ENCODE measurements at places on chromosomes 1 and 21.

GRCh38 chr1:156444407-156445001 lies 56.1 kb downstream of the MEF2D start:
- DNase-seq, result peak; percentile 30

GRCh38 chr1:30799233-30799511 lies 41.6 kb upstream of the LAPTM5 start:
- DNase-seq, result no peak

GRCh38 chr1:92662048-92662447 lies 122.9 kb downstream of the EVI5 start:
- DNase-seq, result no peak

GRCh38 chr1:203189951-203190352 lies 3.4 kb upstream of the CHI3L1 start:
- no peak for DNase-seq

GRCh38 chr1:87169263-87169910 lies 159.3 kb upstream of the LMO4 start:
- no peak for DNase-seq

DNA sequence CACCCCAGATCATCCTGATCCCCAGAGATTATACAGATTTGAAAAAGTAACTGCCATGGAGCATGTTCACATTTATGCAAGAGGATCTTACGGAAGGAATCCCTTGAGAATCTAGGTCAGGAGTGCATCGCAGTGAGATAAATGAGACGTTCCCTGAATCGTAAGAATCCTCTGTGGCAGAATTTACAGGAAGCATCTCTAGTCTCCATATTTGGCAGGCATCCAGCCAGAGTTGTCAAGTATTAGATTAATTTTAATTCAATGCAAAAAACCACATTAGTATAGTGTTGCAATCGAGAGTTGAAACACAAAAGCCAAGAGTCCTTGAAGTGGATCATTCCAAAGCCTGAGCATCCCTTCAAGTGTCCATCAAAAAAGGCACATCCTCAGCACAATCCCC lies 100.8 kb downstream of the RRAGC start:
- no peak for DNase-seq

- DNase-seq, result no peak
Observed at GRCh38 chr1:15410884-15411245, 1.2 kb downstream of the EFHD2 start.

DNA sequence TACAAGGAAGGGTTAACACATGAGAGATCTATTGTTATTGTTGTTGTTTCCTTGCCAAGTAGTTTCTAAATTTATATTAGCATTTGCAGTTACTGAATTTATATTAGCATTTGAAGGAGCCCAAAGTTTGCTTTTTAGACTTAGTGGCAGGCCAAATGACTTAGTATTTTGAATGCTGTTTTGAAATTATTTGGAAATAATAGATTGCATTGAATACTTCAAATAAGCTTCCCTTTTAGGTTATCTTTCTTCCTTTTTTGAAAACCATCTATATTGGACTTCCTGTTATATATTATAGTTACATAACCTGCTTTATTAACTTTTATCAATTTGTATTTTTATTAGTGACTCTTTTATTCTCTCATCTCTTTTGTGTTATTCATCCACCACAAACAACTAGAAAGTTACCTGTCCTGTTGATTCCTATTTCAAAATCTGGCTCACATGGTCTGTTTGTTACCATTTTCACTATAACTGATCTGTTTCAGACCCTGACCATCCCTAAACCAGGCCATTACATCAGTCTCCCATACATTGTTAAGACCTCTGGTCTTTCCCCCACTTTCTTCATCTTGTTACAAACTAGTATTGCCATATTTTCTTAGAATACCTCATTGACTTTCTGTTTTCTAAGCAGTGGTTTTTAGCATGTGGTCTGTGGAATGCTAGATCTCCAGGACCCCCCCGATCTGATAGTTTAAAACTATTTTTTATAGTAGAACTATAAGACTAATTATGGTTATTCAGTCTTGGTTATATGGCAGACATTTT lies 185.2 kb downstream of the RASAL2 start:
- DNase-seq, result no peak

DNA sequence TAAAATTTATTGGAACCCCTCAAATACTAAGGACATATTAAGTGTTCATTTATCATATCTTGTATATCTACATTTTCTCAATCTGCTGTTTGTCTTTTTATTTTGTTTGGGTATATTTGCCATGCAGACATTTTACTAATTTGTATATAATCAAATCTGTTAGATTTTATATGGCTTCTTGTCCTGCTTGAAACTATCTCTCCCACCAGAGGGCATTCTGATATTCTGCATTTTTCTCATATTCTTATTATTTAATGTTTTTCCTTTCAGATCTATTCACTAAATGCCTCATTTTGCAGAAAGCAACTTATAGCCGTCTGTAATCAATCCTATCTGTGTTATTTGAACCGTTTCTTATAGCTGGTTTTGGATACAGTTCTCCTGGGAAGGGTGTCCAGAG lies 745.5 kb downstream of the LRRIQ3 start:
- no peak for DNase-seq

- DNase-seq, result no peak
Observed at GRCh38 chr1:153430561-153430960, 14.2 kb downstream of the S100A7A start.

DNA sequence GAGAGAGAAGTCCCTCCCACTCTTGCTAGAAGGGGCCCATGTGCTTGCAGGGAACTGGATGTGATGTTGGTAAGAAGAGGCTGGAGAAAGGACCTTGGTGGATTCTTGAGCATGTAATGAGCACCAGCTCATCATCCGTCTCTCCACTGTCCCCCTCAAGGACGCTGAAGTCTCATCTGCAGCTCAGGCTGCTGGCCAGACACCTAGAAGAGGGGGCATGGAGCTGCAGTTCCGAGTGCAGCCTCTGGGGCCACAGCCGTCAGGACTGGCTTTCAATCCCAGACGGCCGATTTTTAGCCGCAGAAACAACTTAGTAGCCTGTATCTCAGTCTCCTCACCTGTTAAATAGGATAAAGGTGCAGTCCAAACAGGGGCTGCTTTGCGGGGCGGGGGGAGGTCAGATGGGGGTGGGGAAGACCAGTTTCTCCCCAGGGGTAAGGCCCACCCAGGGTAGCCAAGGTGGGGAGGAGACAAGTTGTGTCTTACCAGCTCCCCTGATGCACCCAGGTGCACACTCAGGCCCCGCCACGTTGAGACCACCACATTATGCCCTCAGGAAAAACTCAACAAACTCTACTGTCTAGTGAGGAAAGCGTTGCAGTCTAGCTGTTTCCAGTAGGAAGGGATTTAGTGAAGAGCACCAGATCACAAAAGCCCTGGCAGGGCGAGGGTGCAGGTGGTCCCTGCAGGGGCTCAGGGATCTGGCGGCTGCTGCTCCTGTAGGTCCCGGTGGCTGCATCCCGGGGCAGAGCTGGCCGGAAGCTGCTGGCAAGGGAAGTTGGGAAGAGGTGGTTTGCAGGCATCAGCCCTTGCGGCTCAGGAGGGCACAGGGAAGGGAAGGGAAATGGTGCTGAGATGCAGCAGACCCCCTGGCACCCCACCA lies 29.5 kb downstream of the LDLRAP1 start:
- no peak for DNase-seq

GRCh38 chr21:25649146-25649545 lies 10.1 kb downstream of the JAM2 start:
- no peak for DNase-seq

DNA sequence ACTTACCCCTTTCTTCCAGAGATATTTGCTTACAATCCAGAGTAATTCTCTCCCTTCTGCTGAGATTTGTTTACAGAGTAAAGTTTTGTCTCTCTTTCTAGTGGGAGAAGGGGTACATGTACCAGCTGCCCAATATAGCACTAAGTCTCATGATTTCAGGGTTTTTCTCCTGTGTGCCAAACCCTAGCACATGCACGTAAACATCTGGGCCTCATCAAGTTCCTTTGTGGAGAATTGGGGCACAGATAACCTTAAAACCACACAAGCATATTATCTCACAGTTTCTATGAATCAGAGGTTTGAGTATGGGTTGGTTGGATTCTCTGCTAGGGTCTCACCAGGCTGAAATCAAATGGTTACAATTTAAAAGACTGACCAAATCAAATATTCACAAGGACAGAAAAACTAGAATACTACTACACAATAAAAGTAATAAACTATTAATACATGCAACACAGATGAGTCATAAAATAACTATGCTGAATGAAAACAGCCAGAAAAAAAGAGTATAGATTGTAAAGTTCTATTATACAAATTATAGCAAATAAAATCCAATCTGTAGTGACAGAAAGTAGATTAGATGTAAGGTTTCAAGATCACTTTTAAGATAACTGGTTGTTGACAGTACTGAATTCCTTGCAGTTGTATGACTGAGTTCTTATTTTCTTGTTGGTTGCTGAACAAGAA lies 347.4 kb upstream of the PTBP2 start:
- no peak for DNase-seq

GRCh38 chr1:57963581-57963980 lies 539.7 kb upstream of the DAB1 start:
- DNase-seq, result no peak

DNA sequence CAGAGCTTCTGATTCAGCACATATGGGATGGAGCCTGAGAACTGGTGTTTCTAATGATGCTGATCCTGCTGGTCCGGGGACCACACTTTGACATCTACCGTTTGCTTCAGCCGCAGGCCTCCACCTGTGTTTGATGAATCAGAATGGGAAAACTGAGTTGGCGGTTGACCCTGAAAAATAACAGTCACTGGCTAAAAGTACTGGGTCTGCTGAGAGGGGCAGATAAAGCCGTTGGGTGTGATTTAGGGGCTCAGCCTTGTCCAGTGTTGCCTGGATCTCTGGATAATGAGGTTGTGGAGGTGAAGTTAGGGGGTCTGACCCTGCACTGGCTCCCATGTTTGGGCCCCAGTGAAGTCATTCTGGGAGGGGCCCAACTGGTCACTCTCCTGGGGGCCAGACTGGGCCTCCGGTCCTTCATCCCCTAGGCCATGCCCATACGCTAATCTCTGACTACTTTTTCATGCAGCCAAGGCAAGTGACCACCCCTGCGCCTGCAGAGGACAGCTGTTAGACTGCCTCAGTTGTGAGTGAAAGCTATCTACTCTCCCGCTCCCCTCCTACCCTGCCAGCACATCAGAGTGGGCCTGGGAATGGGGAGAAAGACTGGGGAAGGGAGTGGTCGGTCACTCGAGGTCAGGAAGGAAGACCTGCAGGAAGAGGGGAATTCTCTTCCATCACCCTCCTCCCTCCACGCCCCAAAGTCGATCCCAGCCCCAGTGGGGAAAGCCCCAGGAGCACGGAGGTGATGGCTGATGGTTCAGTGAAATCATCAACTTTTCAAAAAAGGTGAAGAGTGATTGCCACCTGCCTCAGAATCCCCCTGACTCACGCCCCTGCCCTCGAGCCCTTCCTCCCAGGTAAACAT lies 27.7 kb downstream of the VASH2 start:
- no peak for DNase-seq

- DNase-seq, result no peak
Observed at GRCh38 chr1:37073854-37074379, 39.6 kb upstream of the GRIK3 start.

GRCh38 chr1:89280766-89281165 lies 8.1 kb upstream of the GBP5 start:
- no peak for DNase-seq

GRCh38 chr1:115911294-115911693 lies 65.0 kb upstream of the SLC22A15 start:
- no peak for DNase-seq

DNA sequence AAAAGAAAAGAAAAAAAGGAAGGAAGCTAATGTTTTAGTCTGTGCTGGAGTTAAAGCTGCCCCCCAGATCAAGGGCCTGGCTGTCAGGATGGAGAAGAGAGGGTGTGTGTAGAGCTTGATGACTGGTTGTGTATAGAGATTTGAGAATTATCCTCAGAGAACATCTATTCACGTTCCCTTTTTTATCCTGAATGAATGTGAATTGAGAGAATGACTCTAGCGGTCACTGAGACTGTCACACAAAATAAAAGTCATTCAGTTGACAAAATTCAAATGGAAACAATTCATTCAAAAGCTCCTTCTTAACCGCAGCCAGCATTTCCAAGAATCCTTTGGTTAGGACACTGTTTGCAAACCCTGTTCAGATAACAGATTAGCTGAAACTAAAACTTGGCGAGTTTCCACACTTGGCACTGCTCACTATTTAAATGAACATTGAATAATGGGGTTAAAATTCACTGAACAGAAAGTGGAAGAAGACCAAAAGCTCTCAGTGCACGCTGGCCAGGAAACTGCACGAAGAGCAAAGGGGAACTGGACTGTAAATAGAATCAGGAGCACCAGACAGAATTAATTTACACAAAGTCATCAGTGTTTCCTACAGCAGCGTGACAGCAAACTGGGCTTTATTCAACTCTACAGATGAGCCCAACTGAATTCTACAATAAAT lies 13.6 kb upstream of the FAM89A start:
- peak; percentile 68 for DNase-seq

Measured in bone marrow (tissue), 2 donors.